ENCODE measurements at places on chromosomes 3 and 15.

- no peak for DNase-seq
Measured at GRCh38 chr3:159045279-159045885, 243.5 kb downstream of the MFSD1 start.

GRCh38 chr3:97863031-97863430 lies 41.2 kb downstream of the CRYBG3 start:
- DNase-seq: no peak

GRCh38 chr3:110774496-110775265 lies 296.9 kb upstream of the NECTIN3 start:
- DNase-seq: no peak

- peak; percentile 17 for DNase-seq
Measured at GRCh38 chr3:72346526-72346926, 501.7 kb downstream of the SHQ1 start.

GRCh38 chr3:136464502-136464901 lies 214.4 kb downstream of the PCCB start:
- no peak for DNase-seq
